ENCODE measurements at places on chromosomes 3 and 15.

GRCh38 chr3:31695280-31696008 lies 162.7 kb downstream of the STT3B start:
- no peak for DNase-seq

DNA sequence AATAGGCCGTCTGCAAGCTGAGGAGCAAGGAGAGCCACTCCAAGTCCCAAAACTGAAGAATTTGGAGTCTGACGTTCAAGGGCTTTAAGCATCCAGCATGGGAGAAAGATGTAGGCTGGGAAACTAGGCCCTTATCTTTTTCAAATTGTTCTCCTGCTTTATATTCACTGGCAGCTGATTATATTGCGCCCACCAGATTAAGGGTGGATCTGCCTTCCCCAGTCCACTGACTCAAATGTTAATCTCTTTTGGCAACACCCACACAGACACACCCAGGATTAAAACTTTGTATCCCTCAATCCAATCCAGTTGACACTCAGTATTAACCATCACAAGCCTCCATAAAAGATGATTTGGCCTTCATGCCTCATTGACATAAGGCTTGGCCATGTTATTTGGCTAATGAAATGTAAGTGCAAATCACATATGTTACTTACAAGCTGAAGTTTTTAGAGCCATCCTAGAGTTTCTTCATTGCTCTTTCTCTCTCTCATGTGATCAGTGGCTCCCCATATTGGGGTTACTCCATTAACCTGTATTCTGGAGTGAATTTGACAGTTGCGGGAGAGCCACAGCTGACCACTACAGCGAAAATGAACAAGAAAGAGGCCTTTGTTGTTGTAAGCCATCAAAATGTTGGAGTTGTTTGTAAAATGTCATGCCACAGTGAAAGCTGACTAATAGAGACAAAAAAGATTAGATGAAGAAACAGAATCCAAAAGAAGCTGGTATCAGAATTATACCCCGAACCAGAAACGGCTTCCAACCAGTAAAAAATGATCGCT lies 61.7 kb downstream of the GBE1 start:
- DNase-seq, result no peak

GRCh38 chr15:77419836-77420609 lies at the start of gene PEAK1:
TSS of gene PEAK1 (minus strand) at chr15:77420104. CDS start at chr15:77181926, 238,178 bp downstream.
- peak; percentile 98 for DNase-seq

- DNase-seq, result no peak
Measured at GRCh38 chr3:151976211-151977050, 103.0 kb downstream of the SUCNR1 start.

- DNase-seq, result no peak
Measured at GRCh38 chr15:73686781-73687256, 2.6 kb downstream of the CD276 start.

- DNase-seq, result no peak
Measured at GRCh38 chr15:96166223-96167200, 164.0 kb upstream of the NR2F2 start.

- no peak for DNase-seq
Measured at GRCh38 chr3:48927928-48928327, 9.3 kb downstream of the ARIH2 start.

- DNase-seq, result no peak
Measured at GRCh38 chr3:23961066-23961465, 16.0 kb downstream of the NR1D2 start.

DNA sequence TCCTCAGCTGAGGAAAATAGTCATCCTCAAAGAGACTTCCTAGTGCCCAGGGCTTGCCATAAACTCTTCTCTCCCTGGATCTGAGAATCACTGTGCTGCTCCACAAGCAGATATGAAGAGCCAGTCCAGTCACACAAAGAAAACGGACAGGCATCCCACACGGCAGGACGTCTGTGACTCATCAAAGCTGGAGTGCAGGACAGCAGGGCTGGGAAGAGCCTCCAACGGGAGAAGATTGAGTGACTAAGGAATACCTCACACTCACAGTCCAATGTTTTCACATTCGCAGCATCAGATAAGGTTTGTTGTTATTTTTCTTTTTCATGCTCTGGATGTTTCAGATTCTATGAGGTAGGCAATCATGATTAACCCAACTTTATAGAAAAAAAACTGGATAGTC lies 57.8 kb downstream of the NEK10 start:
- DNase-seq, result no peak

DNA sequence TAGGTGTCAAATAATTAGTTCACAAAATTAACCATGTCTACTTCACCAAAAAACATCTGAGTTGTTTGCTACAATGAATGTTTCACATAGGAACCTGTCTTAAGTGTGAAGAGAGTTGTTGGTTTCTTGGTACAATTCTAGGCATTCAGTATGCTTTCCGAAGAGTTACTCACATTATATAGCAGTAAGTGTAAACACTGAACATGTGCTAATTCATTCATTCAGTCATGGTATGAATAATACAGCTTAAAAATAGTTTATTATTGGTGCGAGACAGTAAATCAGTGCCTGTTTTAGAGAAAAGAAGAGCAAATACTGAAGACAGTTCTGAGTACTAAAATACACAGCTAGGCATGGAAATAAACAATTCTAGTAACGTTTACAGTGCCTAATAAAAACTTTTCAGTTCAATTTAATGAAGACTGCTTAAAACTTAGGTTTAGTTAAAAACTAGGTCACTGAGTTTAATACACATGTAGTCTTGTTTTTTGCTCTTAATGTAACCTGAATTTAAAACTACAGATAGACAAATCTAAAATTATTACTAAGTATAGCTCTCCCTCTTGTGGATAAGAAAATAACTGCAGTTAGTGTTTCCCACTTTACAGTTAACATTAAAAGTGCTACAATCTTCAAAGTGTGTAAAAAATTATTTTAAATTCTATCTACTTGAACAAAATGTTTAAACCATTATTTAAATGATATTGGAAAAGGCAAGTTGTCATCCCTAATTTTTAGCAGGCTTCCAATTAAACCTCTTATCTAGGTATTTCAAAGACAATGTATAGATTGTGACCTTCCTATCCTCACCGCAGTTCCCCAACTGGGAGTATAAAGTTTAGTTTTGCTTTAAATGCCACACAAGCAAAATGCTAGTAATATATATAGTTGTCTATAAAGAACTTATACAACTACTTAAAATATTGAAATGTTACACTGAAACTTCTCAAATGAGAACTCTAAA lies 20.1 kb upstream of the ZCWPW2 start:
- peak; percentile 9 for DNase-seq

GRCh38 chr15:41465822-41466421 lies 27.8 kb upstream of the ITPKA start:
- DNase-seq, result peak; percentile 18

DNA sequence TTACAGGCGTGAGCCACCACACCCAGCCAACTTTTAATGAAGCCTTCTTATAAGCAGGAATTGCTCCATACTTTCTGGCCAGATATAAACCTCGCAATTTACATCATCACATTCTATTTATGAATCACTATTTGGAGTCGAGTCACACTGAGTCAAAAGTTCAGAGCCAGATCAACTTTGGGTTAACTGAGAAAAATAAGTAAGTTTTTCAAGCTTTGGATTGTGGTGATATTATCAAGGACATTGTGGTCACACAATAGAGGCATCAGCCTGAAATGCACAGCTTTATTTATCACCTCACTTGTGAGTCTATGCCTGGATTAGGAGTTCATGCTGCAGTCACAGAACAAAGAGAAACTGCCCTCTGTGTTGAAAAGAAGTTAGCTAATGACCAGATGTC lies 1163.5 kb downstream of the ROBO1 start:
- no peak for DNase-seq

- DNase-seq, result no peak
Measured at GRCh38 chr3:29202378-29202777, 78.5 kb upstream of the RBMS3 start.
